Activated CD4-positive, alpha-beta T cell treated with anti-CD3 and anti-CD28 coated beads, Interleukin-2, amount 50 U/mL, for 24 hours (primary cell): ENCODE measurements at places on chromosomes 12 and 14.
A peak's percentile ranks its signal among the peaks of the same experiment; 100 is the strongest.

GRCh38 chr14:94970941-94971730 is 186.2 kb downstream of the DICER1 start:
- no peak for DNase-seq

- no peak for DNase-seq
These were observed 110.1 kb downstream of the SAMD4A start for GRCh38 chr14:54676812-54677708.

DNA sequence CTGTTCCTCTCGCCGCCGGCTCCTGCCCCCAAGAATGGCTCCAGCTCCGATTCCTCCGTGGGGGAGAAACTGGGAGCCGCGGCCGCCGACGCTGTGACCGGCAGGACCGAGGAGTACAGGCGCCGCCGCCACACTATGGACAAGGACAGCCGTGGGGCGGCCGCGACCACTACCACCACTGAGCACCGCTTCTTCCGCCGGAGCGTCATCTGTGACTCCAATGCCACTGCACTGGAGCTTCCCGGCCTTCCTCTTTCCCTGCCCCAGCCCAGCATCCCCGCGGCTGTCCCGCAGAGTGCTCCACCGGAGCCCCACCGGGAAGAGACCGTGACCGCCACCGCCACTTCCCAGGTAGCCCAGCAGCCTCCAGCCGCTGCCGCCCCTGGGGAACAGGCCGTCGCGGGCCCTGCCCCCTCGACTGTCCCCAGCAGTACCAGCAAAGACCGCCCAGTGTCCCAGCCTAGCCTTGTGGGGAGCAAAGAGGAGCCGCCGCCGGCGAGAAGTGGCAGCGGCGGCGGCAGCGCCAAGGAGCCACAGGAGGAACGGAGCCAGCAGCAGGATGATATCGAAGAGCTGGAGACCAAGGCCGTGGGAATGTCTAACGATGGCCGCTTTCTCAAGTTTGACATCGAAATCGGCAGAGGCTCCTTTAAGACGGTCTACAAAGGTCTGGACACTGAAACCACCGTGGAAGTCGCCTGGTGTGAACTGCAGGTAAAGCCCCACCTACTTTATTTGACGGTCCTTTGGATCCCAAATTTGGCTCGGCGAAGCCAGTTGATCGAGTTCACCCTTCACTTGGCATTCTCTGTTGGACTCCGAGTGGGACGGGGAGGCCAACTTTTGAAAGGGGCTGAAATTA is 1.5 kb downstream of the WNK1 start:
- DNase-seq, result peak; percentile 10

DNA sequence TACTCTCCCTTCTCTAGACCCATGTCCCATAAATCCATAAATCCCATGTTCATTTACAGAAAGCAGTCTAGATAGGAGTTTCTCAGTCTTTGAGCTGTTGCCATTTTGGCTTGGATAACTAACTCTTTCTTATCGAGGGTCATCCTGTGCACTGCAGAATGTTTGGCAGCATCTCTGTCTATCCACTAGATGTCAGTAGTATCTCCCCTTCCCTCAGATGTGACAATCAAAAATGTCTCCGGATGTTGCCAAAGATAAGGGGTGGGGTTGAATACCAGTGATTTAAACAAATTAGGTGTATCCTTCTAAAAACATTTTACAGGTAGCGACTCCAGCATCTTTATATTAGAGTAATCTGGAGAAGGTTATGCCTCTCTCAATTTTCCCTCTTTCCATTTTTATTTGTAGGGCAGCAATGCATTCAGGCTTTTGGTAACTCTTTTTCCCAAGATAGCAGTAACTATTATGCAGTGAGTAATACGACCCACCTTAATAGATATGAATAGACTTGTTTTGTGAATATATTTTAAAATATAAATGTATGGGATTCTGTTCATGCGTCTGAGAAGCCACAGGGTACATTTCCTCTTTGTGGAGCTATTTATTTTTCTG is 100.7 kb downstream of the LRRK2 start:
- DNase-seq, result no peak

DNA sequence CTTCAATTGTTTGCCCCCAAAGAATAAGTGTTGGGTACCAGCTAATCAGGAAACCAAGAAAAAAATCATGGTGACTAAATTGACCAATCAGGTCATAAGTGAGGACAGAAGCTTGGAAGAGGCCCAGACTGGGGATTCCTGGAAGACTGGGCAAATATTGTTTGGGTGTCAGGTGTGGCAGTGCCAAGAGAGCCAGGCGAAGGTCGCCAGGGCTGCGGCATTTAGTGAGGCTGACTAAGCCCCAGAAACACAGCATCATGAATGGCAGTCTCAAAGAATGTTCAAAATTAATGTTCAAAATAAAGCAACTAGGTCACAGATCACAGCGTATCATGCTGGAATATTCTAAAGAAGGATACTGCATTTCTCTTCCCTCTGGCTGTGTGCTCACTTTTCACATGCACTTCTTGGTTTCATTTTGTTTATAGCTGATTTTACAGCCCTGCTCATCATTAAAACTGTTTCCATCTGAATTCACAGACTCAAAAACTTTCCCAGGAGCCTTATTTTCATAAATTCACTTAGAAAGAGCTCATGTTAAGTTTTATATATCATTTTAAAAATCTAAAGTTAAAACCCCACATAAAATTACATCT is 85.3 kb upstream of the OVCH1 start:
- no peak for DNase-seq

DNA sequence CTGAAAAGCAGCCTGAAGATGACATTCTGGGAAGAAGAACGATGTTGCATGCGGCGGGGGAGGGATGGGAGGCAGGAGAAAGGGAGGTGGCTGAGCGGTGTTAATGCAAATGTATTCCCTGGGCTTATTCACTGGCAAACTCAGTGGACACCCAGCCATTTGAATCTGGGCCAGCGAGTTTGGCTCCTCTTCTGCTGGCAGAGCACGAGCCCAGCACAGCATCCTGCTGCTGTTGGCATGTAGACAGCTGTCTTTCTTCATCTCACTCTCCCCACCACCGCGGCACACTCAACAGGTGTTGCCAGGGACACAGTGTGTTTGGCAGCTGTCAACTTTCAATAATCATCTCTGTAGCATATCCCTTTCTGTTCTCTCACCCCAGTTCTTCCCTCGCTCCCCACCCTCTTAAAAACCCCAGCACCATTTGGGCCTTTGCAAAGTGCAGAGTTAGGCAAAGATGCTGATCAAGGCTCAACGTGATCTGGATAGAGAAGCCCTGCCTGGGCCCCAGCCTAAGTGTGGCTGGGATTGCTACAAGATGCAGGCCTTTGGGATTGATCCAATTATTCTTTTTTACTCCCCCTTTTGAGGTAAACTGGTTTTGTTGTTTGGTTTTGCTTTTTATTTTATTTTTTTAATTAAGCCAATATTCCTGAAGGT is 131.9 kb downstream of the EXOC5 start:
- no peak for DNase-seq

GRCh38 chr12:18857656-18858055 is 119.7 kb downstream of the CAPZA3 start:
- DNase-seq, result no peak

GRCh38 chr12:578748-579419 is 84.4 kb downstream of the NINJ2 start:
- no peak for DNase-seq

DNA sequence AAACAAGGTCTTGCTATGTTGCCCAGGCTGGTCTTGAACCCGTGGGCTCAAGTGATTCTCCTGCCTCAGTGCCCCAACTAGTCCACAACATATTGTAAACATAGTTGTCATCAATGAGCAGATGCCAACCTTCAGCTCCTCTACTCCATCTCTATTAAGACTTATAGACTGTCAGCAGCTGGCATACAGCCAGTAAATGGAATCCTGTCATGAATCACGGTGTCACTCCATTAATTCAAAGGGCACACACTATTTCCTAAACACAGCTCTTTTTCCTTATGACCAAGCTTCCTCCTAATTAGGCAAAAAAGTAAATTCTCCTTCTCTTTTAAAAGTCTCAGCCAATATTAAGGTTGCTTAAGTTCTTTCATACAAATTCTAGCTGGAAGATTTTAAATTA is 111.2 kb downstream of the ITPR2 start:
- no peak for DNase-seq
